PC-9 (cell line): ENCODE measurements at places on chromosomes 6 and 20.

DNA sequence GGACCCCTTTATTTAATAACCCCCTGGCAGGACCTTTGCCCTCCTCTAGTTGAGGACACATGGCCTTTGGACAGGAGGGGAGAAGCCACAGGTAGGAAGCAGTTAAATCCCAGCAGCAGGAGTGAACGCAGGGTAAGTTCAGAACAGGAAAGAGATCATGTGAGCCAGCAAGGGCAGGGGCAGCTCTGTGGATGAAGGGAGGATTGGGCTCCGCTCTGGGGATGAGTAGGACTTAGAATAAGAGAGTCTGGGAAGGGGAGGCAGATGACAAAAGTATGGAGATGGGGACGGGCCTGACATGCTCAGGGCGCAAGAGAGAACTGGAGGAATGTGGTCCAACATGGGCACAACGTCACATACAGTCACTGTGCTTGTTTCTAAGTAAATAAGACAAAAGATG, 89.0 kb downstream of the NDUFAF5 start:
- no peak for DNase-seq
- H3K4me1 ChIP-seq, result no peaks in the 10 kb centered on the region
- H3K36me3 ChIP-seq, result no peaks in the 10 kb centered on the region
- H3K4me3 ChIP-seq, result no peak overlapping the region
- no peaks in the 10 kb centered on the region for H3K27me3 ChIP-seq
- no peak overlapping the region for H3K27ac ChIP-seq

GRCh38 chr20:33963751-33964150, 30.0 kb upstream of the RALY start:
- DNase-seq, result no peak
- no peak overlapping the region for H3K27ac ChIP-seq
- no peaks in the 10 kb centered on the region for H3K27me3 ChIP-seq

GRCh38 chr6:38959138-38959537, 89.4 kb upstream of the GLP1R start:
- H3K4me3 ChIP-seq, result no peak overlapping the region
- H3K27me3 ChIP-seq, result peaks cover 4% of the 10 kb centered on the region; the same call in 1 of the 2 replicates
- H3K4me1 ChIP-seq, result no peaks in the 10 kb centered on the region
- no peak for DNase-seq
- no peaks in the 10 kb centered on the region for H3K36me3 ChIP-seq

GRCh38 chr6:113690281-113691259, 166.6 kb upstream of the MARCKS start:
- no peak overlapping the region for H3K4me3 ChIP-seq
- no peak overlapping the region for H3K27ac ChIP-seq
- H3K36me3 ChIP-seq, result no peaks in the 10 kb centered on the region
- DNase-seq, result peak; percentile 86

GRCh38 chr6:16438718-16439591, 200.6 kb downstream of the GMPR start:
- no peaks in the 10 kb centered on the region for H3K27me3 ChIP-seq
- H3K4me1 ChIP-seq, result peaks cover 6% of the 10 kb centered on the region
- H3K36me3 ChIP-seq, result no peaks in the 10 kb centered on the region

DNA sequence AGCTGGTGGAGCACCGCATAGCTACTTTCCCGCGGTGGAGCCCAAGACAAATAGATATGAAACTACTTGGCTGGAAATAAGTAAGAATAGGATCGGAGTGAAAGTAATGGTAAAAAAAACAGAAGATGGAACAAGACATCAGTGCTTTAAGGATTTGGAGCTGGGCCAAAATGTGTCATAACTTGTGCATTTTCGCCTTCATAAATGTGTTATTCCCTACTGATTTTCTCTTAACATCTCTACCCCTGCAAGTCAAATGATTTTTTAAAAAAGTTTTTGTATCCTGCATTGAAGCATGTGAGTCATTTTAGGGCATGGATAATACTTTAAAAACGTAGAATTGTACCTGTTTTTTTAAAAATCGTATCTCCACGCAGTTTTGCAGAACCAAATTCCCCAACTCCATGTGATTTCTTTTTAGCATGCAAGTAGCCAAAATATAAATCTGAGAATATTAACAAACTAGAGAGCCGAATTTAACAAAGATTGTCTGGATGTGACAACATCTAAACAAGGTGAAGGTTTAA, 882 bp upstream of the FAM184A start:
- H3K36me3 ChIP-seq, result no peaks in the 10 kb centered on the region
- no peak for DNase-seq
- no peaks in the 10 kb centered on the region for H3K27me3 ChIP-seq
- H3K27ac ChIP-seq, result no peak overlapping the region
- H3K4me1 ChIP-seq, result peaks cover 22% of the 10 kb centered on the region

DNA sequence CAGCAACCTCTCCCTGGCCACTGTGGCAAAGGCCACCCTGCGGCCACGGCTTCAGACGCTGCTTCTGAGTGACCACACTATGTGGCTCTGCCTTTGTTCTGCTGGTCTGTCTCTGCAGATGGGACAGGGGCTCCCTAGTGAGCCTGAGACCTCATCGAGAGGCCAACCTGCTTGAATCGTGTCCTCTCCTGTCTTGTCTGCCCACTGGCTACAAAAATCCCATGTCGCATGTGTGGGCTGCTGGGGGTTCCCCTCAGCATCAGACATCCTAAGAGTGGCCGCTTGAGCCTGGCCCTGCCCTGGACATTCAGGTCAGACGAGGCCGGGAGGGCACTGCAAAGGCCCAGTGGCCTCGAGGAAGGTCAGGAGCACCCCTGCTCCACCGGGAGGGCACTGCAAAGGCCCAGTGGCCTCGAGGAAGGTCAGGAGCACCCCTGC, 222.9 kb downstream of the DLL1 start:
- no peaks in the 10 kb centered on the region for H3K36me3 ChIP-seq
- H3K27ac ChIP-seq, result no peak overlapping the region
- no peaks in the 10 kb centered on the region for H3K4me1 ChIP-seq
- no peak for DNase-seq
- no peak overlapping the region for H3K4me3 ChIP-seq

DNA sequence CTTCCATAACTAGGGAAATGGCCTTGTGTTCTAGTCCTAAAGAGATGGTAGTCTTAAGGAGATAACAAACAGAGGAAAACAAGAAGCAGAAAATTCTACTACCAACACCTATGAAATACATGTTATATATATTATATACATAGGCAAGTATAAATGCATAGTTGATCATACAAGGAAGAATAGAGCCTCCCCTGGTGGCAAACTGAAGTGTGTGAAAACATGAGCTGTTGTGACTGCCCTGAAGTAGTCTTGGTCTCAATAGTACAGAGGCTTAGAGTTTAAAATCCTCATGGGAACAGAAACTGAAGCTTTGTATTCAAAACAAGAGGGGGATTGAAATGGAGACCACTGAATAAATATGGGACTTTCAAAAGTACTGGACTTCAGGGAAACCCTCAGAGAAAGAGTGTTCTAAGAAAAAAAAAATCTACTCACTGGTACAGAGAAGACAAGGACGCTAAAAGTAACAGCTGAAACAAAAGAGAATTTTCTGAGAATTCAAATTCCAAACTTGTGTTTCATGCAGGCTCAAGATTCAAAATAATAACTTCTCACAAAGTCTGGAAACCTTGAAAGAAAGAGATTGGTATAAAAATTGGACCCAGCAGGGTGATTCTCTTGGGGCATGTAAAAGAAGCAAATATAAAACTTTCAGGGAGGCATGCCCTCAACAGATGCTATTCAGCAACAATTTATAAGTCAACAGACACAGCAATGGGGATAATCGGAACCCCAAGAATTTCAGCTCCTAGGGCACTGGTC, 59.7 kb upstream of the SAMD3 start:
- no peak overlapping the region for H3K27ac ChIP-seq
- H3K4me1 ChIP-seq, result no peaks in the 10 kb centered on the region
- no peaks in the 10 kb centered on the region for H3K27me3 ChIP-seq

DNA sequence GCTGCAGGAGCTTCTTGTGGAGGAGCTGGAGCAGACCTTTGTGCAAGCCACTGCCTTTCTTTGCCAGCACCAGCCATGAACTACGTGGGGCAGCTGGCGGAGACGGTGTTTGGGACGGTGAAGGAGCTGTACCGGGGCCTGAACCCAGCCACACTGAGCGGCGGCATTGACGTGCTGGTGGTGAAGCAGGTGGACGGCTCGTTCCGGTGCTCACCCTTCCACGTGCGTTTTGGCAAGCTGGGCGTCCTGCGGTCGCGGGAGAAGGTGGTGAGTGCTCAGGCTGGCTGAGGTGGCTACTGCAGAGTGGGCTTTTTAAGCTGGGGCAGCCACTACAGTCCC, 5.1 kb downstream of the LPIN3 start:
- no peaks in the 10 kb centered on the region for H3K36me3 ChIP-seq
- no peaks in the 10 kb centered on the region for H3K27me3 ChIP-seq
- H3K4me3 ChIP-seq, result no peak overlapping the region
- DNase-seq, result no peak
- H3K4me1 ChIP-seq, result peaks cover 6% of the 10 kb centered on the region; the same call in 1 of the 2 replicates

- H3K36me3 ChIP-seq, result no peaks in the 10 kb centered on the region
- no peak overlapping the region for H3K27ac ChIP-seq
- no peaks in the 10 kb centered on the region for H3K4me1 ChIP-seq
- H3K27me3 ChIP-seq, result no peaks in the 10 kb centered on the region
Observed at GRCh38 chr6:169473663-169474062, 220.0 kb upstream of the THBS2 start.

GRCh38 chr6:42766163-42766670, 15.6 kb upstream of the BICRAL start:
- no peaks in the 10 kb centered on the region for H3K27me3 ChIP-seq
- peaks cover 21% of the 10 kb centered on the region for H3K4me1 ChIP-seq
- H3K4me3 ChIP-seq, result no peak overlapping the region
- peak; percentile 92 for DNase-seq
- H3K36me3 ChIP-seq, result no peaks in the 10 kb centered on the region

- H3K27me3 ChIP-seq, result no peaks in the 10 kb centered on the region
- peak overlapping the region; percentile 79 for H3K27ac ChIP-seq
- H3K36me3 ChIP-seq, result peaks cover 21% of the 10 kb centered on the region; the same call in 1 of the 2 replicates
- H3K4me1 ChIP-seq, result peaks cover 14% of the 10 kb centered on the region
Observed at GRCh38 chr20:58524814-58525213, 9.6 kb upstream of the APCDD1L start.

- H3K4me1 ChIP-seq, result no peaks in the 10 kb centered on the region
- no peak overlapping the region for H3K4me3 ChIP-seq
- no peak overlapping the region for H3K27ac ChIP-seq
- no peak for DNase-seq
- H3K27me3 ChIP-seq, result no peaks in the 10 kb centered on the region
Observed at GRCh38 chr6:3271756-3272155, 13.0 kb downstream of the PSMG4 start.

DNA sequence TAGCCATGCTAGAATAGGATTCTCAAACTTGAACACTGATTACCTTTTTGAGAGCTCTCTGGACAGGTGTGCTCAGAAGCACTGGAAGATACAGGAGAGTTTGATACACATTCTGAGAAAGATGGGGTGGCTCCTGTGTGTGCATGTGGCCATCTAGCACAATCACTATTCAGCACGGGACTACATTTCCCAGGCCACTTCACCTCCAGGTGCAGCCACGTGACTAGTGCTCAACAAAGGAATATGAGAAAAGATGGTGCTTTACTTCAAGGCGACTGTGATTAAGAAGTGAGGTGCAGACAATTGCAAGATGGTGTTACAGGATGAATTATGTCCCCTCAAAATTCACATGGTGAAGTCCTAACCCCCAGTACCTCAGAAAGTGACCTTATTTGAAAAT, 103.8 kb downstream of the BACH2 start:
- H3K4me3 ChIP-seq, result no peak overlapping the region
- no peak overlapping the region for H3K27ac ChIP-seq
- H3K27me3 ChIP-seq, result no peaks in the 10 kb centered on the region
- H3K4me1 ChIP-seq, result no peaks in the 10 kb centered on the region

DNA sequence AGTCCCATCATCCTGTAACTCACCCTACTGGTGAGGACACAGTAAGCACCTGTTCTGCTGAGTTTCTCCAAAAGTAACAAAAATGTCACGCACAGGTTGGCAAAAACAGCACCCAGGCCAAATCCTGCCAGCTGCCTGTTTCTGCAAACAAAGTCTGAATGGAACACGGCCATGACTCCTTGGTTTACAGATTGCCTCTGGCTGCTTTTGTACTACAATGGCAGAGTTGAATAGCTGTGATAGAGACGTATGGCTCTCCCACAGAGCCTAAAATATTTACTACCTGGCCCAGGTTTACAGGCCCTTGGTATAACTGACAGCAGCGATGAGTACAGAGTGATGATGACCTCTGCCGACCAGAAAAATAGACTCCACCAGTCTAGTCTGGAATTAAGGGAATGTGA, 52.6 kb downstream of the CNKSR3 start:
- no peak overlapping the region for H3K4me3 ChIP-seq
- DNase-seq, result no peak
- H3K4me1 ChIP-seq, result no peaks in the 10 kb centered on the region
- H3K27me3 ChIP-seq, result no peaks in the 10 kb centered on the region
- no peaks in the 10 kb centered on the region for H3K36me3 ChIP-seq

DNA sequence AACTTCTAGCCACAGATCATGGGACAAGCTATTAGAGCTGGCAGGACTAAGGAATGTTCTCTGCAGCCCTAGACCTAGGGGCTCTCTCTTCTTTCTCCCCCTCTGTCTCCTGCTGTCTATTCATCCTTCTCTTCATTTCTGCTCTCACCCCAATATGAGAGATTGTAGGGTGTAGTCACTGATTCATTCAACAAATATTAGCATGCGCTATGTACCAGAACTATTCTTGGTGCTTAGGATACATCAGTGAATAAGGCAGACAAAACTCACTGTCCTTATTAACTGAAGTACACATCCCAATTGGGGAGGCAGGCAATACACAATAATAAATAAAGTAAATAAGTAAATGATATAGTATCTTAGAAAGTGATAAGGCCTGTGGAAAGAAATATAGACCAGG, 14.7 kb upstream of the SIRPB2 start:
- H3K27ac ChIP-seq, result peak overlapping the region; percentile 73
- peaks cover 32% of the 10 kb centered on the region for H3K4me1 ChIP-seq
- H3K36me3 ChIP-seq, result no peaks in the 10 kb centered on the region
- H3K27me3 ChIP-seq, result no peaks in the 10 kb centered on the region
- no peak for DNase-seq

- no peaks in the 10 kb centered on the region for H3K27me3 ChIP-seq
- no peak for DNase-seq
- no peaks in the 10 kb centered on the region for H3K36me3 ChIP-seq
- H3K27ac ChIP-seq, result no peak overlapping the region
- no peaks in the 10 kb centered on the region for H3K4me1 ChIP-seq
Observed at GRCh38 chr20:50594231-50594590, 84.0 kb downstream of the PTPN1 start.

GRCh38 chr6:96613291-96613999, 50.5 kb downstream of the FHL5 start:
- no peaks in the 10 kb centered on the region for H3K36me3 ChIP-seq
- no peak for DNase-seq
- no peak overlapping the region for H3K4me3 ChIP-seq
- no peaks in the 10 kb centered on the region for H3K27me3 ChIP-seq

- DNase-seq, result no peak
- no peaks in the 10 kb centered on the region for H3K36me3 ChIP-seq
- H3K4me1 ChIP-seq, result no peaks in the 10 kb centered on the region
- H3K27me3 ChIP-seq, result no peaks in the 10 kb centered on the region
- no peak overlapping the region for H3K27ac ChIP-seq
Observed at GRCh38 chr6:8017705-8018104, 46.5 kb downstream of the BLOC1S5 start.
